Activated CD4-positive, alpha-beta T cell treated with anti-CD3 and anti-CD28 coated beads for 24 hours (primary cell): ENCODE measurements at places on chromosomes 2 and 18.
A peak's percentile ranks its signal among the peaks of the same experiment; 100 is the strongest.

GRCh38 chr2:101230541-101231001 lies 22.1 kb upstream of the CNOT11 start:
- no peak for DNase-seq

DNA sequence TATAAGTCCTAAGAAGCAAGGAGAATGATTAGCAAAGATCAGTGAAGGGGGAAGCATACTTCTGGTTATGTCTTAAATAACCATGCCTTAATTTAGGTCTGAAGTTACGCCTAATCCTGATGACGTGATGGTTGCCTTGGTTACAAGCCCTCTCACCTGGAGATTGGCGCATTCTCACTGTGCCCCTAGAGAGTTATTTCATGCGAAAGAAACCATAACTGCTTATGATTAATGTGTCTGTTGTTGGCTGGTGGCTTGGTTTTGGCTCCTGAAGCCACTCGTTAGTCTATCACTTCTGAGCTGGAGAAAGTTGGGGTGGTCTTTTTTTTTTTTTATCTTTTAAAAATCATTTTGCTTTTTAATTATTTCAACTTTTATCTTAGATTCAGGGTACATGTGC lies 47.0 kb downstream of the TNFRSF11A start:
- DNase-seq: no peak

DNA sequence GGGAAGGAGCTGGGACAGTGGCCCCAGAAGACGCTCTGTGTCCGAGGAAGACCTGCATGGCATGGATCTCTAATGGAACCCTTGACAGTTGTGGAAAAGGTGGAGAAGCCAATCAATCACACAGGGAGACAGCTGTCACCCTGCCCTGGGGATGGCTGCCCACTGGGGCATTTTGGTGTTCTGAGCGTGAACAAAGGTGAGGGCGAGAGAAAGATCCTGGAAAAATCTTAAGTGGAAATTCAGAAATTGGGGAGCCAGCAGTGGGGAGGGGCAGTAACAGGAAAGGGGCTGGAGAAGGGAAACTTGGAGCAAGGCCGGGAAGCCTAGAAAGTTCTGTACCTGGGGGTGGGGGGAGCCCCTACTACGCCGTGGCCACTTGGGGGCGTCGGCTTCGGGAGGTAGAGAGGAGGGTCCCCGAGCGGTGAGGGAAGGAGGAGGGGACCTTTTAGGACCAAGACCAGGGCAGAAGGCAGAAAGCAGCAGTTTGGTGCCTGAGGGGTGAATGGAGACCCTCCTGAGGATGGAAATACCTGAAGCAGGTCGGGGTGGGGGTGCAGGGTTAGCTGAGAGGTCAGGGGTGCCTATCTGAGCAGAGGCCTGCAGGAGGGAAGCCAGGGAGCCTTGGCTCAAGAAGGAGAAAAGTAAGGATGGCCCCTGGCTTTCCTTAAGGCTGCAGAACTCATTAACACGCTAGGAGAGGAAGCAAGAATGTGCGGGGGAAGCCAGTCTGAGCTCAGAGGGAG lies 30.0 kb downstream of the NGEF start:
- no peak for DNase-seq

- no peak for DNase-seq
Observed at GRCh38 chr2:61707984-61708852, 145.6 kb downstream of the FAM161A start.

DNA sequence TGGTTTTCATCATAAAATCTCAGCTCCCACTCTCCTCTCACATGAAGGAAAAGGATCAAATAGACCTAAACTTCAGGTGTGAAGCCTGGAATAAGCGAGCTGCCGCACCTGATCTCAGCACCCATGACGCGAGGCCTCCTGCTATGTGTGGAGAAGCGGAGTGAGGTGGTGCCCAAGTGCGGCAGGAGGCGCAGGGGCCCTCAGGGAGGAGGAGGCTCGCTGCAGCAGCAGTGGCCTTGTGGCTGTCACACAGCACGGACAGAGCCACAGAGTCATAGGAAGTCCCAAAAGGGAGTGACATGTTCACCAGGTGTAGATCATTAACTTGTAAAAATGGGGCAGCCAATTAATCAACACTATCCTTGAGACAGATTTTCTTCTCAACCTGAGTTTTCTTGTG lies 9.1 kb downstream of the SCLY start:
- DNase-seq: no peak

DNA sequence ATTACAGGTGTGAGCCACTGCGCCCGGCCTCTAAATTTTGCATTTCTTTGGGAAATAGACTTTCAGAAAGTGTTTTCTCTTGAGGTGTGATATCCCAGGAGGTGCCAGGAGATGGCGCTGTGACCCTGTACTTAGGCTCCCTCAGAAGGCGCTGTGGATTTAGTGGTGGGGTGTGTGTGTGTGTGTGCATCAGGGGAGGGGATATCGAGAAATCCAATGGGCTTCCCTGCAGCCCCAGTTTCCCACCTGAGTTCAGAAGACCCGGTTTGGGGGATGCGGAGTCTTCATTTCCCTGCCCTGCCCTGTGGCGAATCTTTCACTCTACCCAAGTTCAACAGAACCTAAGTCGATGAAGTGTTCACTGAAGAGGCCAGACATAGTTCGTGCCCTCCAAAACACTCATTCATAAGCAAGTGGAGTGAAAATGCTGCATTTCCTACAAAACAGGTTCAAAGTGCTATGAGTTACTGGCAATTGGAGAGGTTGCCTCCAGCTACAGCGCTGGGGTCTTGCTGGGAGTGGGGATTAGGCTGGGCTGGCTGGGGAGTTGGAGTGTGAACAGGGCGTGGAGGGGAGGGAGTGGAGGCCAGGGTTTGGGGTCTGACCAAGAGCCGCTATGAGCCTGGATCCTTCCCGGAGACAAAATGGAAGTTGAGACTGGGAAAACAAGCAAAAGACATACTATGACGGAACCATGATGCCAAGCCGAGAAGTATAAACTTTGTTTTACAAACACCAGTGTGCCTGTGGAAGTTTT lies 6.5 kb upstream of the WNT6 start:
- peak; percentile 68 for DNase-seq

- no peak for DNase-seq
Observed at GRCh38 chr18:77268456-77268855, 18.8 kb downstream of the GALR1 start.

DNA sequence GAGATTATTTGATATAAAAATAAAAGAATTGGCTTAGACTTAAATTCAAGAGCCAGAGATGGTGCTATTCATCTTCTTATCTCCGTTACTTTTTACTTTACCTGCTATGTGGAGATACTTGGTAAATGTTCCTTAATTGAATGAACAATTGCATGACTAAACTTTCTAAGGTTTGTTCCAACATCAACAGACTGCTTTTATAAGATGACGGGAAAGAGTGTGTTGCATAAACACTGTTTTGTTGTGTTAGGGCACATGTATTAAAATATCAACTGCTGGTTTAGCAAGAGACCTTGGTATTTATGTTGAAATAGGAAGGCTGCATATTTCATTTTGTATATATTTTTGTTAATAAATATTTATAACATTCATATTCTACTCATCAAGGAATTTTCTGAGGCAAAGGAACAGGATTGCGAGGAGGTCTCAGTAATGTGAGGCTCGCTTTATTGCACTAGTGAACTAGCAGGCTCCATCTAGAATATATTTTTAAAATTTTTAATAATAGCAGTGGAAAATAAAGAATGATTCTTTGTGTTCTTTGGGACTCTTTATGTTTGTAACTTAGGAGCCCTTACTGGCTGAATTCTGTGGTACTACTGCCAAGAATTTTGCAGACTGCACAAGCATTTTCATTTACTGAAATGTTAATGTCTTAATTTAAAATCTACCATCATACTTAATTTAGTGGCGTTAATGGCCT lies 10.7 kb upstream of the NFE2L2 start:
- no peak for DNase-seq

- no peak for DNase-seq
Observed at GRCh38 chr18:32383050-32383819, 87.4 kb downstream of the GAREM1 start.

- DNase-seq: no peak
Observed at GRCh38 chr2:10903861-10904210, 7.9 kb upstream of the KCNF1 start.

DNA sequence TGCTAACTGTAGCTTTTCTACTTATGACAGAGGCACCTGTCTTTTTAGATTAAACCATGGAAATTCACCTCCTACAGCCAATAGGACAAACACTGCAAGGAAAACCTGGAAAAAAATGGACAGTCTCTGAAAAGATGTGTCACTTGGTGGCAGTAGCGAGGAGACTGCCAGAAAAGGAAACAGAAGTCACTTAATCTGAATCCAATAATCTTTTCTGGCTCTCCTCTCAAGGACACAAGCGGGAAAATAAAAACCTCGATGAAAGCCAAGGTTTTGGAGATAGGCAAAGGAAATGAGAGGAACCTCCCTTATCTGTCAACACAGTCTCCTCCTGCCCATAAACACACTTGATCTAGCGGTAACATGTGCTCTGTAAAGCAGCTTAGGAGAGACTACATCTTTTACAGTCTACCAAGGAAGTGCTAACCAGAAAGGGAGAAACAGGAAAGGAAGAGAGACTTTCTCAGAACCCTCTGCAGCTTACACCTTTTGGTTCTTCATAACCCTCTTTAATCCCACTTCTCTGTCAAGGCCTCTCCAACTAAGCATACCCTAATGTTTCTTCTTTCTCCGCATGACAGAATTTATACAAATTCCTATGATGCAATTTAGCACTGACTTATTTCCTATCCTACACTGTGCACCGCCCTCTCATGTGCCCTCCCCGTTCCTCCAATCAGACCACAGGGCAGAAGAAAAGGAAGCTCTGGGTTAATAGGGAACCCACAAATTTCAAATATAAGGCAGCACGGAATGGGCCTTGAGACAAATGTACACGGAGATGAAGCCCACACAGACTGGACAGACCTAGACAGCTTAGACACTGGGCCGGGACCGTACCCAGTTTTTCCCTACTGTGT lies 52.8 kb downstream of the CLASP1 start:
- DNase-seq: no peak

- no peak for DNase-seq
Observed at GRCh38 chr18:50454387-50454988, 79.6 kb downstream of the SKA1 start.

DNA sequence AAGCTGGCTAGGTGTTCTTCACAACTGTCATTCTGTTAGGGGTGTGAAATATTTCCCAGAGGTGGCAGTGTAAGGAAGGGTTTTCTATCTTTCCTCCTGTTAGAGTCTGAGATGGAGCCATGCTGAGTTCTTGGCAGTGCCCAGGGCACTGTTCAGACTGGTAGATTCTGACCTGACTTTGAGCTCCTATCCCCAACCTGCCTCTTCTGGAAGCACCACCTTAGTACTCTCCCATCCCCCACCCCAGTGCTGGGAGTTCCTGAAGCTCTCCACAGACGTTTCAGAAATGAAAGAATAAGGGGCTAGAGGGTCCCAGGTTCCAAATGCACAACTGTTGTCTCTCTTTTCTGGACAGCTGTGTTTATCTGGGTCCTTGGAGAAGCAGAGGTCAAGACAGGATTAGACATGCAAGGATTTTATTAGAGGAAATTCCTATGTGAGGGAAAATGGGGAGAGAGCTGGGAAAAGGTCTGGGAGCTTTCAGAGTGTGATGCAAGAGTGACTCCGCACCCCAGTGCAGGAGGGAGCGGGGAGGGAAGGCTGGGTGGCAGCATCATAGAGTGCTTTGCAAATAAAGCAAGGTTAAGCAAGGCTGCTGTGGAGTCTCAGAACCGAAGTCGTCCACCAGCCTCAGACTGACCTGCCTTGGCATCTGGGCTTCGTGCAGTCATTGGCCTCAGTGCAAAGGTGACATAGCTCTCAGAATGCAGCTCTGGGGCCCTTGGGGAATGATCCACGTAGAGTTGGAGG lies 75.5 kb downstream of the SLC4A3 start:
- DNase-seq: no peak

DNA sequence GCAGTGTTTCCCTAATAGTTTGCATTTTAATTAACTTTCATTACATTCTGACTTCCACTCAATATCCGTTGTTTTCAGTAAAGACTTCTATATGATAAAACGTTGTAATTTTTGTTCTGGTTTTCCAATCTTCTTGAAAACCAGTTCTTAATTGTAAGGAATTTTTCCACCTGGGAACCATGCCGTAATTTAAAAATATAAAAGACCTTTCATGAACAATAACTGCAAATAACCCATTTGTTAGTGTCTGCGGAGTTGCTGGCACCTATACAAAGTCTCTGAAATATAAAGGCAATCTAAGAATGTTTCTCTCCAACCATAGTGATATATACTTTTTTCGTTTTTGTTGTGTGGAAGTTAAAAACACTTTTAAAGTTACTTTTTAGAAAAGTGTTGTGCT lies 7.7 kb upstream of the SATB2 start:
- DNase-seq: no peak

DNA sequence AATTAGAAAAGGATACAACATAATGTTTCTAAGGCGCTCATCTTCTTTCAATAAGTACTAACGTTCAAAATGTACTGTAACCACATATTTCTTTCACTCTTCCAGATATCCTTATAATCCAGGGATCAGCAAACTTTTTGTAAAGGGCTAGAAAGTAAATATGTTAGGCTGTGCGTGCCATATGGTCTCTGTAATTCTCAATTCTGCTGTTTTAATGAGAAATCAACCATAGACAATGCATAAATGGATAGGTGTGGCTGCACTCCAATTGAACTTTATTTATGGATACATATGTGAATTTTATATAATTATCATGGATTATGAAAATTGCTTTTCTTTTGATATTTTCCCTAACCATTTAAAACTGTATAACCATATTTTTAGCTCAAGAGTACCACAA lies 459.4 kb downstream of the EPHA4 start:
- no peak for DNase-seq

DNA sequence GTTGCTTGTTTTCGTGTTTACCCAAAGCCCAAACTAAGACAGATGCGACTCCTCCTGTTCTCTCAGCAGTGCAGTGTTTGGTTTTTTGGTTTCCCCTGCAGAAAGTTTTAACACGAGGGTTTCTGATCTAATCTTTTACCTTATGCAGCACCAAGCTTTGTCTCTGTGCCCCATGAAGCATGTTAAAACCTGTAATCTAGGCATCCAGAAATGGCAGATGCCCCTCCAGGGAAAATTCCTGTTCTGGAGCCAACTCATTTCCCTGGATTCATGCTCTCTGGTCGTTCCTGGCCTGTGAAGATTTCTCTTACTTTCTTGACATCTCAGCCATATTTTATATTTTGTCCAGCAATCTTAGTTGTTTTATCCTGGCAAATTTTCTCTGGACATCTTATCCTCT lies 91.5 kb downstream of the LTBP1 start:
- DNase-seq: no peak

DNA sequence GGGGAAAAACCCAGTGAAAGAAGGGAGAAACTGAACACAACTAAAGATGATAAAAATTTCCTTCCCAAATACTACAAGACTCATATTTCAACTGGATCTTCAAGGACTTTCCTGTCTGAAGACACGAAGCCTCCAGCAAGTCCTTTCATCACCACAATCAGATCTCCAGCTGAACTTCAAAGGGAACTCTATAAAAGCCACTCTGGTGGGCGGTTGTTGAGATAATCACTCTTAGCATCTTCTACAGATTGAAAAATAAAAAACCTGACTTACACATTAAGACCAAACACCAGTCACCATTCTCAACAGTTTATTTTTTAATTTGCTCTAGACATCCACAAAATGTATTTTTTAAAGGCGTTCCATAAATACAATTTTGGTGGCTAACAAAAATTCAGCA lies 4.4 kb downstream of the REV1 start:
- DNase-seq: no peak

- no peak for DNase-seq
Observed at GRCh38 chr2:206353685-206354084, 79.2 kb downstream of the ZDBF2 start.

GRCh38 chr18:79077181-79077580 lies 8.0 kb downstream of the ATP9B start:
- no peak for DNase-seq
